ENCODE measurements at places on chromosomes 11 and 22.

DNA sequence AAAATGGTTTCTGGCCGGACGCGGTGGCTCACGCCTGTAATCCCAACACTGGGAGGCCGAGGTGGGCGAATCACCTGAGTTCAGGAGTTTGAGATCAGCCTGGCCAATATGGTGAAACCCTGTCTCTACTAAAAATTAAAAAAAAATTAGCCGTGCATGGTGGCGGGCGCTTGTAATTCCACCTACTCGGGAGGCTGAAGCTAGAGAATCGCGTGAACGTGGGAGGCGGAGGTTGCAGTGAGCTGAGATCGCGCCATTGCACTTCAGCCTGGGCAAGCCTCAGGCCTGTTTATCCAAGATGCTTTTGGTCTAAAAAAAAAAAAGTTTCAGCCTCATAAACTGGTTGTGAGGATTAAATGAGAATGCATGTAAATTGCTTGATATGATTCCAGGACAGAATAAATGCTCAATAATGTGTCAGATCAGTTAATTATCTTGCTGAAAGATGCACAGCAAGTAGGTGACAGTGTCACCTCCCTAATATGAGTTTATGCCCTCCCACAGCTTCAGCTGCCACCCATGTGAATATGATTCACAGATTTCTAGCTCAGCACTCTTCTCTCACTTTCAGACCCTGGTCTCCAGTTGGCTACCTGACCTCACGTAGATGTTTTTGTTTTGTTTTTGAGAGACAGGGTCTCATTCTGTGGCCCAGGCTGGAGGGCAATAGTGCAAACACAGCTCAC, 1.1 kb upstream of the ALG8 start:
- no peak for DNase-seq

GRCh38 chr11:81039916-81040524, 1599.2 kb upstream of the TENM4 start:
- DNase-seq: no peak

- no peak for DNase-seq
Observed at GRCh38 chr11:104003491-104003890, 32.9 kb upstream of the DDI1 start.

GRCh38 chr22:39703091-39703490, 132.5 kb downstream of the CACNA1I start:
- DNase-seq: no peak

DNA sequence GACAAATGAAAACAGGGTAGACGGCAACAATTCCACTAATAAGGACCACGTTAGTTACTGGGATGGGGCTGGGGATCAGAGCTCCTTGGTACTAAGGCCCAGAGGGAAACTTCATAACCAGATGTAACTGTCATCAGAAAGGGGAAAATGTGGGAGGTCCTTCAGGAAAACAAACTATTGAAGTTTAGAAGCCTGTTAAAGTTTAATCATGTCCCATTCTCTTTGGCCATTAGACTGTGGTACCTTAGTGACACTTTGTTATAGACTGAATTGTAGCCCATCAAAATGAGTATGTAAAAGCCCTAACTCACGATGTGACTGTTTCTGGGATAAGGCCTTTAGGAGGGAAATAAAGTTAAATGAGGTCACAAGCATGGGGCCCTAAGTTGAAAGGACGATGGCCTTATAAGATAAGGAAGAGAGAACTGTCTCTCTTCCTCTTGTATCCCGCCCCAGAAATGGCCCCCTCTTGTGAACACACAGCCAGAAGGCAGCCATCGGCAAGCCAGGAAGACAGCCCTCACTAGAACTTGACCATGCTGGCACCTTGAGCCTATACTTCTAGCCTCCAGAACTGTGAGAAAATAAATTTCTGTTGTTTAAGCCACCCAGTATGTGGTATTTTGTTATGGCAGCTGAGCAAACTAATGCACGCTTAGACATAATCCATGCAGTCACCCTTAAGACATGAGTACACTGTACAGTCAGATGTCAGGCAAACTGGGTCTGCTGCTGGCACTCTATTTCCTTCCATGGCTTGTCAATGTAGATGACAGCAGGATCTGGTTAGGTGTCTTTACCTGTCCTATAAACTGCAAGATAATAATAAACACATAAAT, 26.9 kb upstream of the USP47 start:
- no peak for DNase-seq

DNA sequence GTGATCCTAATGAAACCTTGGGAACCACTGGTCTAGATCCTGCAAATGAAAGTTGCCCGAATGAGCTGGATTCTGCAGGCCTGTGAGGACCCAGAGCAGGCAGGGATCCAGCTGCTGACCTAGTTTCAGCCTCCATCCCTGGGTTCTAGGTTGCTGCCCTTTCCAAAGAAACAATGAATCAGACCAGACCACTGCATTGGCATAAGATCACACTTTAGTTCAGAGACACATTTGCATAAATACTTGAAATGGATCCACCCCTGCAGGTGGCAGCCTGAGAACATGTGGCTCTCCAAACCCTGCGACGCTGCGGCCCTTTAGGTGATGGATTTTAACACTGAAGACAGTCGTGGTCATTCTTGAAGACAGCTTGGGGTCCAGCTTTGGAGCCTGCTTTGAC, 23.7 kb downstream of the ADAMTS8 start:
- DNase-seq: no peak

- DNase-seq: no peak
Observed at GRCh38 chr11:83147895-83148294, 9.0 kb upstream of the PCF11 start.

GRCh38 chr22:47606426-47606825, 844.0 kb downstream of the TBC1D22A start:
- no peak for DNase-seq

- no peak for DNase-seq
Observed at GRCh38 chr11:78350091-78350645, 67.5 kb downstream of the GAB2 start.

- no peak for DNase-seq
Observed at GRCh38 chr11:94740083-94741021, 27.8 kb upstream of the AMOTL1 start.

DNA sequence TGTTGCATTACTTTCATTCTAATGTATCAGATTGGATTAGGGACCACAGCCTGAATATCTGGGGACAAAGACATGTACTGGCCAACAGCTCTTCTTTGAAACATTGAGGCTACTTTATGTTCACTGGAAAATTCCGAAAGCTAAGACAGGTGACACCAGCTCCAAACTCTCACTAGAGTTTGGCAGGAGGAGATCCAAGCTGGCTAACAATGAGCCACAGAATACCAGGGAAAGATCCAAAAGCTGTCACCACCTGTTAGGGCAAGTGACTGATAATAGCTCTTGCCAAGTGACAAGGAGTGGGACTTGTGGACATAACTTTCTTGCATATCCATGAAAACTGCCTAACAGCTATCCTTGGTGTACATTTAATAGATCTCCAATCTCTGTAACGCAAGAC, 333.3 kb downstream of the TTC28 start:
- DNase-seq: no peak

DNA sequence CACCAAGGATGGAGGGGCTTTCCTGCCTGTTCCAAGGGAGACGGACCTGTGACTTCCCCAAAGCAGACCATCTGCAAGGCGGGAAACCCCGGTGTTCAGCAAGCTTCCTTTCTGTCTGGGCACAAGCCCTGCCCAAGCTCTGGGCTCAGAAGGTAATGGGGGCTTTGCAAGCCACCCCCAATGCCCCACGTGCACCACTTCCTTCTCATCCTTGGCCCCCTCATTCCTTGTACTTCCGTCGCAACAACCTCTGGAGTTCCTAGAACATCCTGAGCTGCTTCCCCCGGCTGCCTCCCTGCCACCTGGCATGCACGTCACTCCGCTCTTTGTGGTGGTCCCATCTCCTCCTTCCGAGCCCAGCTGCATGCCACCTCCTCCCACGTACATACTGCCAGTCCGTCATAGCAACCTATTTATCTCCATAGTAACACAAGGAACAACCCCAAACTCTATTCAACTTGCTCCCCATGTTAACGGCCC, 3.9 kb downstream of the MYEOV start:
- DNase-seq: peak; percentile 50

DNA sequence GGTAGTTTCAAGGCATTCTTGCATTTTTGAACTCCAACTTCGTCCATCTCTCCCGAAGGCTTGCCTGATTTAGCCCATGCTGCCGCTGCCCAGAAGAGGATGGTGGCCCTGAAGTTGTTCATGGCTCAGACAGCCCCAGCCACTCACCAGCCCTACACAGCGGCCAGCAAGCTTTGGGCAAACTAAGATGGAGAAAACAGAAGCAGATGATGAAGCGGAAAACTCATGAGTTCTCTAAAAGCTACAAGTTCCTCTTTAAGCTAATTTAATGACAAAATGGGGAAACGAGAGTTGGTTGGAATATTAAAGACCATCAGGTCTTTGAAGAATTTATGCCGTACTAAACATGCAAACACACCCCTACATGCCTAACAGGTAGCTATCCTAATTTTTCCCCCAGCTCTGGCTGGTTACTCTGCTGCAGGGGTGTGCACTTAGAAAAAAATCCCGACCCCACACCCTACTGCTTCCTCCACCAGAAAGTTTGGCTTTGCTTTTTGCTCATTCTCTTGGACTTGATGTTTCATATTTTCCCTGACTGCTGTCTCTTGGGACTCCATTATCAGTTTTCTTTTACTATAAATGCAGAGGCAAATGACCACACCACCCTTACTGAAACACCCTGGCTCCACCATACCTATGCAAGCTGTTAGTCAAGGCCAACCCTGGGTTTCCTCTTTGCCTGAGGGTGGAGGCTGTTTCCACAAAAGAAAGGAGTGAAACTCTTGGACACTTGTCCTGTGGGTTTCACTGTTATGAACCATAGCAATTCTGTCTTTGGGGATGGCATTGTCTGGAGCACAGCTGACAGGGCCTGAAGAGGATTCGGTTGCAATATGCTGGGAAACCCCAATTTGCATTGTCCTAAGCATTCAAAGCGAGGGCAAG, at the start of gene MPEG1:
Gene MPEG1 (minus strand): TSS at position 184 of the 888 bp plus-strand sequence. CDS start 62 bp downstream, at position 122.
- DNase-seq: no peak

DNA sequence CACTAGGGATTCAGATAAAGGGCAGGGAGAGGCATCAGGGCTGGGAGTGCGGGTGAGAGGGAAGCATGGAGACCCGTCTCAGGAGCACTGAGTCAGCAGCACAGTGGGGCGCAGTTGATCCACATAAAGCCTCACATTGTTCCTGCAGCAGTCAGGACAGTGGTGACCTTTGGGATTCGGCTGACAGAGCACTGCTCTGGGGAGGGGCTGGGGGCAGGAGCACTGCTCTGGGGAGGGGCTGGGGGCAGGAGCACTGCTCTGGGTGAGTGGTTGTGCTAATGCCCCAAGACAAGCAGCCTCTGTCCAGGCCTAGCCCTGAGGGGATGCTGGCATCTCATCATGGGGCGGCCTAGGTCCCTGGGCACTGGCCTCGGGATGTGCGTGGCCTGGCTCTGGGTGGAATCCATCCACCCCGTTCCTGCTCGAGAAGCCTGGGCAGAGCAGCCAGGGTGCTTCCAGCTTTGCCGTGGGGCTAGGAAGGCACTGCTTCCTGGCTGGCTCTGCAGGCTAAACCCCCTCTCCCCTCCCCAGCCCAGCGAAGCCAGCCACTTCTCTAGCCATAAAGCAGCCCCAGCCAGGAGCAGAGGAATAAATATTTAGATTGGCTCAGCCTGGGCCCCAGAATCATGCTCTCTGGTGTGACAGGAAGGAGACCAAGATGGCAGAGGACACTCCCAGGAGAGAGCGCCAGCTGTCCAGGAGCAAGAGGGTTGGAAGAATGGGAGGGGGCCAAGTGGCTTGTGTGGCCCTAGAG, 7.3 kb downstream of the OAF start:
- DNase-seq: no peak

- no peak for DNase-seq
Observed at GRCh38 chr22:46429325-46429853, 93.9 kb downstream of the TRMU start.

DNA sequence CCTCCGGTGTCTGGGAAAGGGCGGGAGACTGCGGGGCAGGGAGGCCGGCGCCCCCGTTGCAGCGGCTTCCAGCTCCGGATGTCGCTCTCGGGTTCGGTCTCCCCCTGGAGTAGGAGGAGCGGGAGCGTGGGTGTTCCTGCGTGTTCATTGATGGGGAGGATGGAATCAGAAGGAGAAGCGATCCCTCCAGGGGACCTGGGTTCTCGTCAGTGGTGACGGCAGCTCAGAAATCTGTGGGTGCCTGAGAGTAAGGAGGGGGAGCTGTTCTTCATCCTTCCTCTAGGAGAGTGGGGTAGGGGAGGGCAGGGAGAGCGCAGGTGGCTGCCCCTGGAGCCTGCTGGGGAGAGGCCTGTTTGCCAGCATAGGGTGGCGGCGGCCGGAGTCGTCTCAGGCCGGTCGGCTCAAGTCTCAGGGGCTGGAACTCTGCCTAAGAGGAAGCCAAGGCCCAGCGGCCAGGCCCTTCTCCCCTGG, 1.1 kb downstream of the UBASH3B start:
- peak; percentile 49 for DNase-seq

DNA sequence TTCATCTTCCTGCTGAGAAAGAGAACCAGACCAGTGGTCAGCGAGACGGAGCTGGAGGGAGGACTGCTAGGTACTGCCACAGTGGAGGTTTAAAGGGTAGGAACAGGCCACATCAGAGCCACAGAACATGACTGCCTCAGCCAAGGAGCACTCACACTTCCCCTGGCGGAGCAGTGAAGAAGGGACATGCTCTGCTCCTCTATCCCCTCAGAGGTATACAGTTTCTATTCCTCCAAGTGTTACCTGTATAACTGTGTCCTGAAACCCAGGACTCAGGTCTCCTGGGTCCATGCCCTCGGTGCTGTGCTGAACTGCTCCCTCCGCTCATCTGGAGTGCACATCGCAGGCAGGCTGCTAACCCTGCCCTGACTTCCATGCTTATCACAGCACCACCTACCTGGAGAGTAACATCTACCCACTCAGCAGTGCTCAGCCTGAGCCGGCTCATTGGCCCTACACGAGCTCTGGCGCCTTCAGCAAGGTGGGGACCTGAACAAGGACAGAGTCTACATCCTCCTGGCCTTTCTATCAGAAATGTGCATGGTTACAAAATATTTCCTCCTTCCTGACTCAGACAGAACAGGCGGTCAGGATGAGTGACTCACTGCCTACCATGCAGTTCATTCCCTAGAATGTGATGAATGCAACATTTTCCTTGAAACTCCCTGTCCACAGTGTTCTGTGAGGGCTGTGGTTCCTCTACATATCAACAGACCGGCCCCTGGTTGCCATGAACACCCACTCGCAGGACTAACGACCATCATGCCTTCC, 52.9 kb downstream of the C11orf58 start:
- peak; percentile 59 for DNase-seq

DNA sequence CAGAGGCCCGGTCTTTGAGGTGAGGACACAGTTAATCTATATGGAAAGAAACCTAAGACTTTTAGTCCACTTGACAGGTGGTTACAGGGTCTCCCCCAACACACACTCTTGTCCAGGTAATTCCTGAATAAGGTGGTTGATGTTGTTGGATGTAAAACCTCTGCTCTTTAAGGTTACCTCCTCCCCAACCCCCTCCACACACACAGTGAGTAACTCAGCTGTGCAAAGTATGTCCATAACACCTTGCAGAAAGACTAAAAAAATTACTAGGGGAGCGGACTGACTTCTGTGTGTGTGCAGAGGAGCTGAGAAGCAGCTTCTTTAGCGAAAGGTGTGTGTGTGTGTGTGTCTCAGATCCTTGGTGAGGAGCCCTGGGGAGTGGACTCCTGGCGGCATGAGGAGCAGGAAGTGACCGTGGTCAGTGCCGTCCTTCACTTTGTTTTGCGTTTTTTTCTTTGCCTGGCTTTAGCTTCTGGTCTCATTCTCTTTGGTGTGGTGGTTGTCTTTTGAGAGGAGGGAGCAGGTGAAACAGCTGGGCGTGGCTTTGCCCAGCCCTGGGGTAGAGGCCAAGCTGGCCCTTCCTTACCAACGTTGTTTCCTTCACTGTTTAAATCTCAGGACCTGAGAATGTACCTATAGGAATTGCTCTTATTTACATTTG, 1.7 kb downstream of the ZBED4 start:
- DNase-seq: peak; percentile 23
